ENCODE measurements at places on chromosomes 12 and 14. TPM values are rescaled to one million over a fixed set of nuclear protein-coding genes. Genes with fewer than 3 reads are reported as not detected.

- no peak for DNase-seq
- no peaks in the 10 kb centered on the region for H3K36me3 ChIP-seq
- no peak overlapping the region for H3K4me3 ChIP-seq
These were observed 46.2 kb upstream of the MEG3 start for GRCh38 chr14:100779691-100780080.

- H3K4me1 ChIP-seq: no peaks in the 10 kb centered on the region
- no peaks in the 10 kb centered on the region for H3K36me3 ChIP-seq
- no peak for DNase-seq
- H3K27ac ChIP-seq: no peak overlapping the region
- no peak overlapping the region for H3K4me3 ChIP-seq
These were observed 116.0 kb upstream of the PTPRR start for GRCh38 chr12:71036526-71036925.

DNA sequence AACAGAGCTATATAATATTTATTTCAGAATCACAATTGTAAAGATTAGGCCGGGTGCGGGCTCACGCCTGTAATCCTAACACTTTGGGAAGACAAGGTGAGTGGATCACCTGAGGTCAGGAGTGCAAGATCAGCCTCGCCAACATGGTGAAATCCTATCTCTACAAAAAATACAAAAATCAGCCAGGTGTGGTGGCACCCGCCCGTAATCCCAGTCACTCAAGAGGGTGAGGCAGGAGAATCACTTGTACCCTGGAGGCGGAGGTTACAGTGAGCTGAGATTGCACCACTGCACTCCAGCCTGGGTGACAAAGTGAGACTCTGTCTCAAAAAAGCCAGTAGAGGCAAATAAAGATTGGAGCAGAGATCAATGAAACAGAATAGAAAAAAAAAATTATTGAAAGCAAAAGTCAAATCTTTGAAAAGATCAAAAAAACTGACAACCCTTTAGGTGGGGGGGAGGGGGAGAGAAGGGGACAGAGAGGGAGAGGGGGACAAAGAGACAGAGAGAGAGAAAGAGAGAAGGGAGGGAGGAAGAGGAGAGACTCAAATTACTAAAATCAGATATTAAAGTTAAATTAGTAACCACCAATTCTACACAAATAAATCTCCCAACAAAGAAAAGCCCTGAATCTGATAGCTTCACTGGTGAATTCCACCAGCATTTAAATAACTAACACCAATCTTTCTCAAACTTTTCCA lies 52.4 kb upstream of the AP4S1 start:
- no peaks in the 10 kb centered on the region for H3K4me1 ChIP-seq
- no peak overlapping the region for H3K4me3 ChIP-seq
- H3K27me3 ChIP-seq: no peaks in the 10 kb centered on the region
- DNase-seq: no peak
- no peaks in the 10 kb centered on the region for H3K36me3 ChIP-seq

- no peak overlapping the region for H3K4me3 ChIP-seq
- no peak for DNase-seq
- H3K27me3 ChIP-seq: no peaks in the 10 kb centered on the region
- no peaks in the 10 kb centered on the region for H3K36me3 ChIP-seq
- no peak overlapping the region for H3K27ac ChIP-seq
- H3K4me1 ChIP-seq: no peaks in the 10 kb centered on the region
These were observed 95.0 kb upstream of the MON2 start for GRCh38 chr12:62371661-62372060.

- H3K27me3 ChIP-seq: no peaks in the 10 kb centered on the region
- no peak for DNase-seq
- no peak overlapping the region for H3K4me3 ChIP-seq
- H3K4me1 ChIP-seq: no peaks in the 10 kb centered on the region
These were observed 34.6 kb downstream of the PTPRR start for GRCh38 chr12:70885956-70886355.

GRCh38 chr12:92556141-92556540 lies 146.6 kb upstream of the PLEKHG7 start:
- peaks cover 40% of the 10 kb centered on the region for H3K4me1 ChIP-seq
- H3K27me3 ChIP-seq: no peaks in the 10 kb centered on the region
- no peaks in the 10 kb centered on the region for H3K36me3 ChIP-seq

GRCh38 chr12:102509123-102509626 lies 28.8 kb upstream of the IGF1 start:
- no peaks in the 10 kb centered on the region for H3K4me1 ChIP-seq
- no peak overlapping the region for H3K27ac ChIP-seq
- H3K27me3 ChIP-seq: no peaks in the 10 kb centered on the region
- DNase-seq: no peak
- H3K36me3 ChIP-seq: no peaks in the 10 kb centered on the region
- H3K4me3 ChIP-seq: no peak overlapping the region

DNA sequence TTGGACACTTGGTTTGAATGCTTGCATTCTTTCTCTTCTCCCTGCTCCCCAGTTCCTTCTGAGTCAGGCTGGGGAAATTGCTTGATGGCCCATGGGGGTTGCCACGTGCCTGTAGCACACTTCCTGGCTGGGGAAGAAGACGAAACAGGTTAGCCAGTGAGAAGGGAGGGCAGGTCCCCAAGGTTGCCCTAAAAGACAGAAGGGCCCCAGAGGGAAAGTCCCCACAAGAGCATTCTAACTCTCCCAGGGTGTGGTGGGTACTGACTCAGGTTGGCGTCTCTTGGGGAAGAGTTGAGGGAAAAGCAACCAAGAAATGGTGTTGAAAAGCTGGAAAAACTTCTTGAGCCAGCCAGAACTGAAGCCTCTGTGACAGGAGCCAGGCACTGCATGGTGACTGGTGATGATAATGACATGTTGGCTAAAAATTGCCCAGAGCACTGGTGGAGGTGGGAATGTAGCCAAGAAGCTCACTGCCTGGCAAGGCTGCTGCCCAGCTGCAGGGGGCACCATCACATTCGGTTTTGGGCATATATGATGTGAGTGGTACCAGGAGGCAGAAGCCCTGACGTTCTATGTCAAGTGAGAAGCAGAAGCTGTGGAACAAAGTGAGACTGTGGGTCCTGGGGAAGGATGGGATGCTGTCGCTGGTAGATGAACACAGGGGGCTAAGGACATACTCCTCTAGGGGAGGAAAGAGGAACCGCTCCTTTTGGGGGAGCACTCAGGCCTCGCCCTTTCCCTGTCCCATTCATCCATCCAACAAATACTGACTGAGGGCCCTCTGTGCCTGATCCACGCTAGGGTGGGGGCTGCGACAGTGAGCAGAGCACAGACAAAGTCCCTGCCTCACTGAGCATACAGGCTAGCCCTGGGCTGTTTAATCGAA lies 8.1 kb upstream of the RABGGTA start:
- no peak overlapping the region for H3K27ac ChIP-seq
- peaks cover 17% of the 10 kb centered on the region for H3K4me1 ChIP-seq
- H3K27me3 ChIP-seq: no peaks in the 10 kb centered on the region
- no peak overlapping the region for H3K4me3 ChIP-seq

DNA sequence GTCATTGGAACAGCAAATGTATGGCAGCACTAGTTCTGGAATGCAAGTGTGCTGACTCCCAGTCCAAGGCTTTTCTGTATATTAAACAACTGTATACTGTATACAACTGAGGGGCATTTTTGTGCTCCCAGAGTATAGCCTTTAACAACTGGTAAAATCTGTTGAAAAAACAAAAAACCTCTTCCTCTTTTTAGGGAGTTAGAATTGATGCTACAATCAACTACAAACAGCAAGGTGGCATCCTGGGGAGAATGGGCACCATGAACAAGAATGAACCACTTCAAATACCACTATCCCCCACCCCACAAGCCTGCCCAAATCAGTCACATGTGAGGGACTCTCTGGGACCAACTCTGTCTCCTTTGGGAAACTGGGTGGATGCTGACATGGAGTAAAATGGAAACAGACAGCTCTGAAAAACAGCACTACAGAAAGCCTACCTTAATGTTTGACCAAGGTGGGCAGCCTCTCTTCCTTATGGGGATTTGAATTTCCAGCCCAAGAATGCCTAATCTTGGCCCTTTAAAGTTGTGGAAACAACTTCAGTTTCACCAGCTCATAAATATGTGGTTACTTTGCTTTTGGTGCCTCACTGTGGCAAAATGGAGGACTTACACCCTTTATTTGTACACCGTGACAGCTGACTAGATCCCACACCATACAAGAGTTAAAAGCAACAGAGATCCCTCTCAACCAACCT lies 7.5 kb downstream of the VTI1B start:
- H3K36me3 ChIP-seq: no peaks in the 10 kb centered on the region
- H3K4me1 ChIP-seq: peaks cover 3% of the 10 kb centered on the region
- no peak overlapping the region for H3K4me3 ChIP-seq
- no peaks in the 10 kb centered on the region for H3K27me3 ChIP-seq
- DNase-seq: peak; percentile 45

DNA sequence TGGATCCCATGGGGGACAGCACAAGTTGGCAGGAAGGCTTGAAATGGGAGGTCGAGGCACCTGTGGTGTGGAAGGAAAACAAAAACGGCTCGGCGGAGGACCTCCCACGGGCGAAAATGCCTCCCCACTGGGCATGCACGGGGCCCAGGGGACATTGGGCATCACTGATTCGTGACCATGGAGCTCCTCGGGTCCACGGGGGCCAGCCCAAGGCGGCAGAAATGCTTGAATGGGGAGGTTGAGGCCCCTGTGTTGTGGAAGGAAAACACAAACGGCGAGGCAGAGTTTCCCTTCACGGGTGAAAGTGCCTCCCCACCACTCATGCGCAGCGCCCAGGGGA lies 376.0 kb downstream of the ALG10 start:
- H3K4me3 ChIP-seq: no peak overlapping the region
- no peak for DNase-seq
- no peaks in the 10 kb centered on the region for H3K36me3 ChIP-seq
- H3K27me3 ChIP-seq: no peaks in the 10 kb centered on the region
- no peak overlapping the region for H3K27ac ChIP-seq
- H3K4me1 ChIP-seq: no peaks in the 10 kb centered on the region

Gene PGF
- 7.0 TPM for total RNA-seq

Gene MYBPC1
- 4.6 TPM for total RNA-seq
